ENCODE measurements at places on chromosomes 3 and 15.

DNA sequence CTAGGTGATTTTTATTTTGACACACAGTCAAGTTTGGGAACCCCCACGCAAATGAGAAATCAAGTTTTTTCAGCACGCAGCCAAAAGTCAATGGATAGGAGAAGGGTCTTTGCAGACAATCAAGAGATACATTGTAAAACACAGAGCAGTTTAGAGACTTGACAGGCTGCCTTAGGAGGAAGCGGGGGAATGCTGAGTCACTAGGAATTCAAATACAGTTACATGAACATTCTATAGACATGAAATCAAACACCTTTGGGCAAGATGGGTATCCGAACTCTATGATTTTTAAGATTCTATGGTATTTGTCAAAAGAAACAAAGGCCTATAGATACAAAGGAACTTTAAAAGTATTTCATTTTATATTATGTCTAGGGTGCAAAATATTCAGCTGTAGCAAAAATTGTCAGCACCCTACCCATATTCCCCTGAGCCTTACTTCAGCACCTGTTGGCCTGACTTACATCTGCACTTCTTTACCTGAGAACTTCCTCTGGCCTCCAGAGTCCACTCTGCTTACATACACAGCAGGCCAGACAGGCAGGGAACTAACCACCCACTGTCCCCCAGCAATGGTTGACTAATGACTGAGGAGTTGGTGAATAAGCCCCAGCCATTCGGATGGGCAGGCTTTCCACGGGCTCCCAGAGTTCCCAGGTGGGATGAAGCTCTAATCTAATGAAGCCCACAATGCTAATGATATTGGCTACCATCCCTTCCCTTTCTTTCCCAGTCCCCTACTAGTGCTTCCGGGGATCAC, 289.3 kb upstream of the RORA start:
- DNase-seq: no peak

GRCh38 chr15:52680041-52680391, 828 bp upstream of the ATOSA start:
- no peak for DNase-seq

GRCh38 chr3:2516762-2517441, 418.2 kb downstream of the CNTN4 start:
- DNase-seq: no peak

GRCh38 chr15:41102854-41103253, 13.2 kb downstream of the INO80 start:
- DNase-seq: no peak

DNA sequence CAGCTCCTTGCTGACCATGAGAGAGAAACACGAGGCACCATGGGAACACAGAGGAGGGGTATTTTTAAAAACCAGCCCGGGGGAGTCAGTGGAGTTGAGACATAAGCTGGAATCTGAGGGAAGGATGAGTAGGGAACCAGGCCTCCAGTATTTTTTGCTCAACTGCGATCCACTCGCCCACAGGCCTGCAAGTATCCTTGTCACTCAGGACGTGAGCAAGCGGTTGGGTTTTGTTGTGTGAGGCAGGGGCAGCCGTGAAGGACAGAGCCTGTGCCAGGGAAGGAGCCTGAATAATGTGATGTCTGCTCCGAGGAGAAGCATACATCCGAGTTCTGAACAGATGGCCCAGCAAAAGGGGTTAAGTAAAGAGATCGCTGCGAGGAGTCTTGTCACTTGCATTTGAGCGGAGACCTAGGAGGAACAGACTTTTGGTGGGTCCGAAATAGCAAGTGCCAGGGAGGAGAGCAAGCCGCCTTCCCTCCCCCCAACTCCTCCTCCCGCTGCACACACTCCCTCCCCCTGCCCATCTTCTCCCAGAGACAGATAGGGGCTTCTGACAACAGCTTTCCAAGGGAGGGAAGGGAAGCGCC, 20.4 kb upstream of the NTRK3 start:
- DNase-seq: no peak

GRCh38 chr3:125028657-125029056, 27.1 kb downstream of the HEG1 start:
- DNase-seq: no peak

DNA sequence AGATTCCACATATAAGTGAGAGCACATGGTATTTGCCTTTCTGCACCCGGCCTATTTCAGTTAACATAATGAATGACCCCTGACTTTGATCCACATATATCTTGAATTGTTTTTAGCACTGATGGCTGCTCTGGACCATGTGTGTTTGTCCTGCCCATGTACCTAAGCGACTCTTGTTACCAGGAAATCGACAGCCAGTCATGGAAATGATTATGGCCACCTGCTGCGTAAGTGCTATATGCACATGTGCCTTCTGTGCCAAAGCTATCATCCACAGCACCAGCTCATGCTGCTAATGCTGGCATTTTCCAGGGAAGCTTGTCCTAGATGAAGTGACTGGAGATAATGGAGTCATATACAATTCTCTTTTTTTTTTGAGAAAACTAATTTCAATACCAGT, 103.7 kb downstream of the PEX5L start:
- DNase-seq: no peak

DNA sequence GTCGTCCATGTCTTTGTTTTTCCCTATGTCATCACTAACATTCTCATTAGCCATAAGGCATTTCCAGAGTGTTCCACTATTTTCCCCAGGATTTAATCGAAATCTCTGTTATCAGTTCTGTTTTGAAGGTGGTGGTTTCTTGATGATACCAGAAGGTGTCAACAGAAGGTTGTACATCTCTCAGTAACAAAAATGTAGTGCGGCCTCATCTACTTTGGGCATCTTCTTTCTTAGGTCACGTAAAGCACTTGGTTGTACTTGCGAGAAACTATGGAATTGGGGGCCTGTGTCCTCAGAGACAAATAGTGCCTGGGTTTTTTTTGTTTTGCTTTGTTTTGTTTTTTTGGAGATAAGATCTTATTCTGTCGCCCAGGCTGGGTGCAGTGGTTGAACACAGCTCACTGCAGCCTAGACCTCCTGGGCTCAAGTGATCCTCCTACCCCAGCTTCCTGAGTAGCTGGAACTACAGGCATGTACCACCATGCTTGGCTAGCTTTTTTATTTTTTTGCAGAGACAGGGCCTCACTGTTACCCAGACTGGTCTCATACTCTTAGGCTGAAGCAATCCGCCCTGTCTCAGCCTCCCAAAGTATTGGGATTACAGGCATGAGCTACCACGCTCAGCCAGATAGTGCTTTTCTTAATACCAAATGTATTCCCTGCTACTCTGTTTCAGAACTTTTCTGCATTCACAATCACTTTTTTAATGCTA, 61.2 kb upstream of the FURIN start:
- peak; percentile 16 for DNase-seq

DNA sequence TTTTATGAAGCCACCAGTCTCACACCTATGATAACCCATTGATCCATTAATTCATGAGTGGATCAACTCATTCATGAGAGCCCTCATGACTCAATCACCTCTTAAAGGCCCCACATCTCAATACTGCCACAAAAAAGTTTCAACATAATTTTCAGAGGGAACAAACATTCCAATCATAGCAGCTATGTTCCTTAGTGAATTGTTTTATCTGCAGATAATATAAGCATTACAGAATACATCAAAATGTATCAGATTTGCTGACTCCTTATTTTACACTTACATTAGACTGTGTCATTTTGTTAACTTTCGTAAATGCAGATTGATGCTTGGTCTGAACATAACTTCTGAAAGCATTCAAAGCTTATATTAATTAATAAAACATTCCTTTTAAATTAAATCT, 155.3 kb upstream of the MBNL1 start:
- no peak for DNase-seq

DNA sequence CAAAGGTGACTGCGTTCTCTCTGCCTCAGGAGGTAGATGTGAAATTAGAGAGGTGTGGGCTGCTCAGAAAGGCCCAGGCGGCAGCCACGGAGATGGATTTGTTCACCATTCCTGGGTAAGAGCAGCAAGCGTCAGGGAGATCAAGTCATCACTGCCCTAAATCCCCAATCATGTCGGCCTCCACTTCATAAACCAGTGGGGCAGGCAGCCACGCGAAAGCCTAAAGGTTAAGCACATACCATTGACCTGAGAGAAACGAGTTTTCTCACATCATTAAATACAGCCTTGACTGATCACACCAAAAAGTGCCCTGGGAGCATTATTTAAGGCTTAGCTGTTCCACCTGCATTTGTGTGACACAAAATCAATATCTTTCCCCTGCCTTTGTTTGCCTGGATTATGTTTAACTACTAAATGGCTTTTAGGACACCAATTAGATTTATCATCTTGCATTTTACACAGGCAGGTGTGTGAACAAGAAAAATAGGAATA, 50.7 kb upstream of the FOXB1 start:
- DNase-seq: no peak

- DNase-seq: peak; percentile 81
These were observed 17.6 kb upstream of the CYP11A1 start for GRCh38 chr15:74384881-74385643.

DNA sequence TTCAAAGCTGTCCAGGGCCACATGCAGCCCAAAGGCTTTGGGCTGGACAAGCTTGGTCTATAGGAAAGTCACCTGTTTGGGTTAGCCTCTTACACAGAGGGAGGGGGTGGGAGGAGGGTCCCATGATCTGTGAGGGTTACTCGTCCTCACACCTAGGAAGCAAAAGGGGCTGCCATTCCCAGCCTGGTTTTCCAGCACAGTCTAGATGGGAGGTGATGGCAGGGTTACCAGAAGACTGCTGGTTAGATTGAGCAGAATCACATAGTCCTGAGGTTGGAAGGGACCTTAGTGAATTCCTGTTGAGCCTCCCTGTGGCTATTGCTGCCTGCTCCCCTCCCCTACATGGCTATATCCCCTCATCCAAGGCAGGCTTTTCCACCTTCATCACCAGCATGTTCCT, 101.8 kb downstream of the SEMA5B start:
- DNase-seq: no peak

DNA sequence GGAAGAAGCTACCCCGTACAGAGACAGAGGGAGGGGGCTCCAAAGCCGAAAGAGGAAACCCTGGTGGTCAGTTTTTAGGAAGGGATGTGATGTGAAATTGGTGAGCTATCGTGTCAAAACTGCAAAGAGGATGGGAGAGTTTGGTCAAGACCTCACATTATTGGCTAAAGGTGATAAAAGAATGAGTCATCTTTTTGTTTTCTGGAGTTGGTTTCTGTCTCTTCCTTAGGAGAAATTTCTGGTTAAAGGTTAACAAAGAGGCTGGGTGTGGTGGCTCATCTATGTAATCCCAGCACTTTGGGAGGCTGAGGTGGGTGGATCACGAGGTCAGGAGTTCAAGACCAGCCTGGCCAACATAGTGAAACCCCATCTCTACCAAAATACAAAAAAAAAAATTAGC, 217.8 kb upstream of the CBLB start:
- DNase-seq: no peak

GRCh38 chr3:50388016-50388719, 28.8 kb upstream of the TMEM115 start:
- DNase-seq: peak; percentile 58

GRCh38 chr3:85360742-85361387, 402.1 kb downstream of the CADM2 start:
- peak; percentile 58 for DNase-seq

DNA sequence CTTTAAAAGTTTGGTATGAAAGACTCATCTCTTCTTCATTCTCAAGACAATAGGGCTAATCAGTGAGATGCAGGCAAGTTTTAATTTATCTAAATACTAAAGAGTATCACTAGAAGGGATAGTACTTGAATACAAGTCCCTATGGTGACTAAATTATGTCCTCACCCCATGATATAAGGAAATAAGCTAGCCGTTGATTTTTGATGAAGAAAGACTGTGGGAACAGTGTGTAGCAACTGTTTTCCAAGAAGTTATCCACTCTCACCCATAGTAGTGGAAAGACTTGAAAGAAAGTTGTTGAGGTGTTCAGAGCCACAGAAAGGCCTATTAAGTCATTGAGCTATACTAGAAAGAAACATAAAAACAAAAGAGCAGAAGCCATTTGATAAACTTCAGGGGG, 36.7 kb downstream of the PIK3CA start:
- DNase-seq: peak; percentile 17

GRCh38 chr3:21446027-21446426, 305.0 kb downstream of the ZNF385D start:
- no peak for DNase-seq

GRCh38 chr3:32320080-32320479, 71.6 kb upstream of the CMTM7 start:
- no peak for DNase-seq
